ENCODE measurements at places on chromosomes 16 and 17. TPM values are rescaled to one million over a fixed set of nuclear protein-coding genes. Genes with fewer than 3 reads are reported as not detected.

DNA sequence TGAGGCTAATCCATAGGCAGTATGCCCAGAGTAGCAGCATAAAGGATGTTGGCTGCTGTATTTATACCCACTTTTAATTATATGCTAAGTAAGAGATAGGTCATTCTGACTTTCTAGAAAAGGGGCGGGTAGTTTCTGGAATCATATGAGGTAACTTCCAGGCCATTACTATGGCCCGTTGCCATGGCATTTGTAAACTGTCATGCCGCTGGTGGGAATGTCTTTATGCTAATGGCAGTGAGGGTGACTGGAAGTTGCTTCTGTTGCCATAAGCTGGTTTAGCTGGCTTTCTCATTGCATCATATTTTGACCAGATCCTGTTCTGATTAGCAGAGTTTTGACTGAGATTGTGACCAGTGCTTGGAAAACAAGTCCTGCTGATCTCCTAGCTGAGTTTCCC, 929.6 kb upstream of the CDH8 start:
- H3K36me3 ChIP-seq = no peaks in the 10 kb centered on the region
- H3K4me1 ChIP-seq = no peaks in the 10 kb centered on the region
- no peak overlapping the region for H3K4me3 ChIP-seq
- no peak for DNase-seq

GRCh38 chr17:70871180-70871818, 702.0 kb downstream of the KCNJ2 start:
- H3K4me1 ChIP-seq = no peaks in the 10 kb centered on the region
- H3K4me3 ChIP-seq = no peak overlapping the region
- H3K36me3 ChIP-seq = no peaks in the 10 kb centered on the region
- DNase-seq = no peak

GRCh38 chr17:58756246-58757161, 850 bp downstream of the PPM1E start:
- DNase-seq = no peak
- peaks cover 67% of the 10 kb centered on the region for H3K27me3 ChIP-seq
- H3K4me3 ChIP-seq = peak overlapping the region; percentile 68
- peaks cover 22% of the 10 kb centered on the region for H3K4me1 ChIP-seq
- H3K36me3 ChIP-seq = no peaks in the 10 kb centered on the region
- H3K27ac ChIP-seq = no peak overlapping the region

- DNase-seq = no peak
- peaks cover 14% of the 10 kb centered on the region for H3K4me1 ChIP-seq
- no peaks in the 10 kb centered on the region for H3K36me3 ChIP-seq
- H3K4me3 ChIP-seq = peak overlapping the region; percentile 11
- H3K27ac ChIP-seq = no peak overlapping the region
- peaks cover 94% of the 10 kb centered on the region for H3K27me3 ChIP-seq
Observed at GRCh38 chr16:3171855-3172593, 16.0 kb upstream of the OR1F1 start.

DNA sequence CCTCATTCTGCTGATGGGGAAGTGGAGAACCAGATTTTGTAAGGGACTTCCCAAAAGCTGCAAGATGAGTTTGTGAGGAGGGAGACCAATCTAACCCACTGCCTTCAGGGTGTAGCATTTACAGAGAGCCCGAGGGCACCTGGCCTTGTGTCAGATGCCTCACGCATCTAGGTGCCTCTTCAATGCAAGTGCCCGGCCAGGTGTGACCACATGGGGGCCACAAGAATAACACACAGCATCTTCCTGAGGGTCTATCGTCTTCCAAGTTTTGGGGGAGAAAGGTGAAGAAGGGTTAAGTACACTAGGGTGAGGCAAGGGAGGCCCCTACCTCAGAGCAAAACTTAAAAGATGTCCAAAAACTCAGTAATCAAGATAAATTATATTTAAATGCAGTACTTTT, 401.7 kb upstream of the CDH5 start:
- no peaks in the 10 kb centered on the region for H3K27me3 ChIP-seq
- no peaks in the 10 kb centered on the region for H3K4me1 ChIP-seq
- DNase-seq = no peak
- H3K36me3 ChIP-seq = no peaks in the 10 kb centered on the region
- no peak overlapping the region for H3K4me3 ChIP-seq
- no peak overlapping the region for H3K27ac ChIP-seq

DNA sequence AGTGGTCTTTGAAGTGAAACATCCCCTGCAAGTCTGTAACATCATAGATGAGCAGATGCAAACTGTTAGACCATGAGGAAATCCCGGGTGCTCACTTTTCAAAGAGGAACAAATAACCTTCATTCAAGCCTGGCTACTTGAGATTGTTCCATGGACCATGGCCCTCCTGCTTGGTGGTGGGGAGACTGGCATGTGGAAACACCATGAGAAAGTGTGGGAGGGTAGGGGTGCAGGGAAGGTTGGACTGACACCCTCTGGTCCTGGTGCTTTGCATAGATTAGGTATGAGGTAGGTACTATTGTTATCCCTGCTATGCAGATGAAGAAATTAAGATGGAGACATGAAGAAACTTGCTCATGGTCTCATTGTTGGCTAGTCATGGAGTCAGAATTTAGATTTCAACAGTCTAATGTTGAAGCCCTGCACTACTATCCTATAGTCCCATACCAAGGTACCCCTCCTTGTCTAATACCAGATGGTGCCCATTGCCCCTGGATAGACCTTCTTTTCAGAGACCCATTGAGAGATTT, 59.0 kb downstream of the SPACA3 start:
- DNase-seq = no peak
- H3K4me1 ChIP-seq = no peaks in the 10 kb centered on the region
- no peak overlapping the region for H3K4me3 ChIP-seq
- no peaks in the 10 kb centered on the region for H3K36me3 ChIP-seq
- no peaks in the 10 kb centered on the region for H3K27me3 ChIP-seq

DNA sequence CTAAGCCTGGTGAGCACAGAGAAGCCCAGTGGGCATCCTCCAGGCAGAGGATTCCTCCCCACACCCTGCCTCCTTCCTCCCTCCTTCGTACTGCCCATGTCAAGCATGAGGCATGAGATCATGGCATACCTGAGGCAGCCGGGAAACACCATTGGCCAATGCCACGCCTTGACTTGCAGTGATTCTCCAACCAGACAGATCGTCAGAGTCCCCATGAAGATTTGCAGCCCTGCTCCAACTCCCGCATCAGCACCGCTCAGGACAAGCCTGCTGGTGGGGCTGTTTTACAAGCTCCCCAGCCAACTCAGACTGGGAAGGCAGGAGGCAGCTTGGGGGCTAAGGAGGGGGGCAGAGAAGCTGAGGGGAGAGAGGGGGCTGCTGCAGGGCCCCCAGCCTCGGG, 2.9 kb upstream of the KRT16 start:
- peaks cover 82% of the 10 kb centered on the region for H3K27me3 ChIP-seq
- H3K4me1 ChIP-seq = no peaks in the 10 kb centered on the region
- no peak overlapping the region for H3K4me3 ChIP-seq
- DNase-seq = peak; percentile 52
- no peaks in the 10 kb centered on the region for H3K36me3 ChIP-seq
- no peak overlapping the region for H3K27ac ChIP-seq

GRCh38 chr16:3171181-3171854, 16.7 kb upstream of the OR1F1 start:
- H3K4me3 ChIP-seq = peak overlapping the region; percentile 3
- H3K36me3 ChIP-seq = no peaks in the 10 kb centered on the region
- H3K27ac ChIP-seq = no peak overlapping the region
- H3K4me1 ChIP-seq = peaks cover 41% of the 10 kb centered on the region

DNA sequence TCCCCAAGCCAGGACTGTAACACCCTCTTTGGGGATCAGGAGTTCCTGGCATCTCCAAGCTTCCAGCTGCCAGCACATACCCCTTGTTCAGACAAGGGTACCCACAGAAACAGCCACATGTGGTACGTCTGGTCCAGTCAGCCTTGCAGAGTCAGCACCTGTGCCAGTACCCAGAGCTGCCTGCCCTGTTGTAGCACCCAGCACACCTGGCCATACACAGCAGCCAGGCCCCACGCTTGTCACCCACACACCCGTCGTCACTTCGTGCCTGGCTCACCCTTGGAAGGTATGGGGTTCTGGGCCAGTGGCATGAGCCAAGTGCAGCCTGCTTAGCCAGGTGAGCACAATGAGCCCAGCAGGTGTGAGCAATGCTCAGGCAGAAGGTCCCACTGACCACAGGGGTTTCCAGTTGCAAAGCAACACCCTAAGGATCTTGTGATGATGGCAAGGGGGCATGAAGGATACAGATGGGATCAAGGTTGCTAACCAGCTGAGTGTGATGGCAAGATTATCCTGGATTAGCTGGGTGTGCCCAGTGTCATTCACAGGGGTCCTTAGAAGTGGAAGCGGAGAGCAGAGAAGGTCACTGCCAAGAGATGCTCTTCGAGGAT, 202.3 kb downstream of the CPPED1 start:
- H3K27me3 ChIP-seq = no peaks in the 10 kb centered on the region
- H3K4me1 ChIP-seq = no peaks in the 10 kb centered on the region
- H3K36me3 ChIP-seq = no peaks in the 10 kb centered on the region
- no peak for DNase-seq
- no peak overlapping the region for H3K4me3 ChIP-seq
- no peak overlapping the region for H3K27ac ChIP-seq

DNA sequence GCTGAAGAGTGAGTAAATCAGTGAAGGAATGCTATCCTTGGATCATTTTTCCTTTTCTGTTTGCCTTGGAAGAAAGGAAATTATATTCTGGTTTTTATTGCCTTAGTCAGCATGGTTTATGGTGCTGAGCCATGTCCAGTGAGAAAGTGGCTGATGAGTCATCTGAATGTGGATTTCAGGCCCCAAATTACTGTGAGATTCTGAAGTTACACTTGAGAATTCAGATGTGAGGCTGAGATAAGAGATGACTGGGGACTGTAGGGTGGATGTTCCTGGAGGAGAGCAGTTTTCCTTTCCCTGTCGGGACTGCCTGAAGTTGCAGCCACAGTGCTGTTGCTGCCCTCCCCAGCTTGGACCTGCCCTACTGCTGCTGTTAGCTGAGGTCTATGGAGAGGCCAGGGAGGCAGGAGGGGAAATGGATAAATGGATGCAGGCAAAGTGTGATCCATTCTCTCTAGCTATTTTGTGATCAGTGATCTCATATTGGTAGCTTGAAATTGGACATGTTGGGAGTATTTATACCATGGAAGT, 4.2 kb upstream of the MAP3K14 start:
- H3K4me1 ChIP-seq = peaks cover 44% of the 10 kb centered on the region
- H3K27ac ChIP-seq = peak overlapping the region; percentile 53
- H3K36me3 ChIP-seq = no peaks in the 10 kb centered on the region
- DNase-seq = no peak
- H3K4me3 ChIP-seq = no peak overlapping the region

DNA sequence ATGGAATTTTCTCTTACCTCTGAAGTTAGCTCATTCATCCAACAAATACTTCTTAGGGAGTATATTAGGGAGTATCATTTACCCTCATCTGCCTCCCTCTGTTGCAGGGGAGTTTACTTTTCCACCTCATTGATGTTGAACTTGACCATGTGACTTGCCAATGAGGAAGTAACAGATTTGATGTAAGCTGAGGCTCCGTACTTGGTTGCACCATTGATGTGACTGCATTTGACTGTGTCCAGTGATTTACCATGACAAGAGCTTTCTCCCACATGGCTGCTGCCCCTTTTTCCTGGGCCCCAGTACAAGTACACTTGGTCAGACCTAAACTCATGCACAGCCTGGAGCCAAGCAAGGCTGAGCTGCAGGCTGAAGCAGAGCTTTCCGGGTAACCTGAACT, 81.6 kb upstream of the HS3ST2 start:
- no peak for DNase-seq
- H3K4me3 ChIP-seq = no peak overlapping the region
- H3K4me1 ChIP-seq = peaks cover 26% of the 10 kb centered on the region
- H3K27me3 ChIP-seq = no peaks in the 10 kb centered on the region
- H3K36me3 ChIP-seq = no peaks in the 10 kb centered on the region

DNA sequence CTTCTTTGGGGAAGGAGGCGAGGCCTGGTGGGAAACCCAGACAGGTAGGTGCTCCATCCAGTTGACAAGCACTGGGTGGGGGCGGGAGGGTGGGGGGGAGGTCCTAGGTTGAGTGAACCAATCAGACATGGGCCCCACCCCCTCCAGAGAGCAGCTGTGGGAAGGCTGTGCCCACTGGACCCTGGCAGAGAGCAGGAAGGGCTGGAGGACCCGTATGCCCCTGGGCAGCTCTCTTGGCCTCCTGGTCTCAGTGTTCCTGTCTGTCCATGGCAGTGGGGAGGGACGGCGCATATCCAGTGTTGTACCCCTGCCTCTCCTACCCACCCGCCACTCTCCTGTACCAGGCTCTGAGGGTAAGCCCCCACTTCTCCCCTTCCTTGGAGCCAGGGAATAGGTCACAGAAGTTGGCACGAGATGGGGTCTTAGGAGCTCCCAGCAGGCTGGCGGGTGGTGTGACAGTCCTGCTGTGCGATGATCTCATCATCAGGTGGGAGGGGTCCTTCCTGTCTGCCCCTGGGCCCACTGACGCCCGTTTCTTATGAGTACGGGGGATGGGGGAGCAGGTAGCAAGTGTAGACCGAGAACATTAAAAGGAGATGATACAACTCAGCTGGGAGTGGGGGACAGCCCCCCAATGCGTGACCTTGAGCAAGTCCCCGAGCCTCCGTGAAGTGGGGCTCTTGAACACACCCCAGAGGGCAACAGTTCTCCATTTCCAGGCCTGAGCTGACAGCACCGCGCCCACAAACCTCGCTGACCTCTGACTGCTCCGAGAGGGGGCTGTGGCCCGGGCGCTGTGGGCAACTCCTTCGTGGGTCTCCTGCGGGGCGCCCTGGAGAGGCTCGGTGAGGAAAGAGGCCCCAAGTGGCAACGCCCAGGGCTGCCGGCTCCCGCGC, 1.2 kb upstream of the ZFPM1 start:
- H3K27ac ChIP-seq = peak overlapping the region; percentile 85
- H3K4me1 ChIP-seq = peaks cover 59% of the 10 kb centered on the region
- no peak for DNase-seq
- H3K36me3 ChIP-seq = no peaks in the 10 kb centered on the region

GRCh38 chr17:21368545-21369246, 7.5 kb upstream of the KCNJ12 start:
- H3K4me3 ChIP-seq = no peak overlapping the region
- H3K4me1 ChIP-seq = peaks cover 7% of the 10 kb centered on the region
- H3K27me3 ChIP-seq = no peaks in the 10 kb centered on the region
- no peak for DNase-seq
- no peaks in the 10 kb centered on the region for H3K36me3 ChIP-seq
- no peak overlapping the region for H3K27ac ChIP-seq

- no peak overlapping the region for H3K4me3 ChIP-seq
- no peak for DNase-seq
- no peaks in the 10 kb centered on the region for H3K4me1 ChIP-seq
Observed at GRCh38 chr17:73420897-73421296, 109.1 kb upstream of the CDC42EP4 start.

DNA sequence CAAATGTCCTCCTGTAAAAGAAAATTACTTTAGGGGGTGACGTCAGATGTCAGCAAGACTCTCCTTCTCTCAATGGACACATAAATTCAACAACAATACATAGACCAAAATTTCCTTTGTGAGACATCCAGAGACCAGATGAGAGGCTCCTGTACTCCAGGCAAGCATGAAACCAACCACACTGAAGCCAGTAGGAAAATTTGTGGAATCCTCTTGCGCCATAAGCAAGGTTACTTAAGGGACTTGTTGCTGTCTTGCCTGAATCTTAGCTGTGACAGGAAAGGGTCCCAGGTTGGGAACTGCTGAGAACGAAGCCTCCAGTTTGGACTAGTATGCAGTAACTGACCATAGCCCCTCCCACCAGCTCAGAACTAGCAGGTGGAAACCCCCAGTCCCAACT, 56.0 kb downstream of the CEP112 start:
- H3K27me3 ChIP-seq = no peaks in the 10 kb centered on the region
- H3K4me1 ChIP-seq = no peaks in the 10 kb centered on the region
- no peak overlapping the region for H3K4me3 ChIP-seq
- H3K27ac ChIP-seq = no peak overlapping the region
- H3K36me3 ChIP-seq = no peaks in the 10 kb centered on the region

The MT1M gene
- 57.4 TPM for total RNA-seq

The LRRC46 gene
- not detected for total RNA-seq

The SOST gene
- not detected for total RNA-seq

The SLC22A31 gene
- not detected for total RNA-seq

Data from stomach (tissue), 19 donors.